ENCODE measurements at places on chromosomes 2 and 18.

GRCh38 chr2:18883616-18884456 is 294.5 kb upstream of the NT5C1B start:
- no peak for DNase-seq

DNA sequence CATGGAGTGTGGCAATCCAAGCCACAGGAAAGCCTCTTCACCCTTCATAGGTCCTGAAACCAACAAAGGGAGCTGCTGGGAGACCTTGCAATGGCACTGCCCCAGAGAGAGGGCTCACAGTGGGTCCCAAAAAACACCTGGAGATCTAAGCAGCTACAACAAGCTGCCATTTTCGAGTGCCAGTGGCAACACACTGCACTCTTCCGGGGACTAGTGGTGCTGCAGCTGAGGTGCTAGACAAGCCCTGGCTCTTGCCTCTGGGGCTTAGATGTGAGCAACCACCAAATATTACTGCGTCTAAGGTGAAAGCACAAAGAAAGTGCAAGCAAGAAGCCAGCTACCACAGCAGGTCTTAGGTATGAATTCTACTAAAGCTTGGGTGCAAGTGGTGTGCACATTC is 192.9 kb downstream of the NOL4 start:
- no peak for DNase-seq

- DNase-seq: no peak
Measured at GRCh38 chr2:193843675-193844074, 1648.9 kb upstream of the TMEFF2 start.

DNA sequence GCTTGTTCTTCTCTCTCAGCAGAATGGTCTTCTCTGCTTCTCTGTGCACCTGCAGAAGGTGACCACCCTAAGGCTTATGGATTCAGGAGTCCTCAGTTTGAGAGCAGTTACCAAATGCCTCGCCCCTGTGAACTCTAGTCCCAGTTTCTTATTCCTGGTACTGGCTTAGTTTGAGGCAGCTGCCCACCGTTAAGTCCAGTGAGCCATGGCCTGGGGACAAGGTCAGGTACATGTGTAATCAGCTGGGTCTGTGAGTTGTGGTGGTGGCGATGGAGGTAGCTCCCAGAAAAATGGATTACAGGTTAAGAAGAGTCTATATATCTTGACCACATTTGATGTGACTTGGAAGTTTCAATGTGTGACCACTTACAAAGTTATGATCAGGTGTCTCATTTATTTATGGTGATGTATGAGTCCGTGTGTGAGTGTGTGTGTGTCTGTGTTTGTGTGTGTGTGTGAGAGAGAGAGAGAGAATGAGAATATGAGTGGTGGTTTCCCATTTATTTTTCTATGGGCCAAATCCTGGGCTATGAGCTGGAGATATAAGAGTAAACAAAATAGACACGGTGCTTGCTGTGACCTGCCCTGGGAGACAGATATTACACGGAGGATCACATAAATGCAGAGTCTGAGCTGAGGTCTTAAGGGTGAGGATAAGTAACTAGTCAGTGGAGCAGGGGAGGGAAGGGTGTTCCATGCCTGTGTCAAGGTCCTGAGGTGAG is 13.0 kb upstream of the IL1RN start:
- DNase-seq: no peak

DNA sequence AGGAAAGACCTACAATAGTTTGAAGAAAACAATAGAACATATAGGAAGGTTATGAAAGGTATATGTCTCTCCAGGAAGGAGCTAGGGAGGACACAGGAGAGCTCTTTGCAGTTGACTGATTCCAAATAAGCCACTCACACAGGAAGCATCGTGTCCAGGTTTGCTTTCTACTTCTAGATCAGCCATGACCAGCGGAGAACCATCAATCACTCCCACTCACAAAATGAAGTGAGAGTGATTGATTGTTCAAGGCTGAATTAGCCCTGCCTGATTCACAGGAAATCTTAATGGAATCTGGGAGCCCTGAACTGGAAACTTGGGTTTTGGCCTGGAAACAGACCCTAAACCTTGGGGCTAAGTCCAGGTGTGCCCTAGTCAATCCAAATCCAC is 1292.2 kb upstream of the ZEB2 start:
- no peak for DNase-seq

Measured in CD4-positive, alpha-beta T cell treated with Interleukin-4 for 4 hours (primary cell).